ENCODE measurements at places on chromosomes 11 and 22. TPM values are rescaled to one million over a fixed set of nuclear protein-coding genes. Genes with fewer than 3 reads are reported as not detected.

DNA sequence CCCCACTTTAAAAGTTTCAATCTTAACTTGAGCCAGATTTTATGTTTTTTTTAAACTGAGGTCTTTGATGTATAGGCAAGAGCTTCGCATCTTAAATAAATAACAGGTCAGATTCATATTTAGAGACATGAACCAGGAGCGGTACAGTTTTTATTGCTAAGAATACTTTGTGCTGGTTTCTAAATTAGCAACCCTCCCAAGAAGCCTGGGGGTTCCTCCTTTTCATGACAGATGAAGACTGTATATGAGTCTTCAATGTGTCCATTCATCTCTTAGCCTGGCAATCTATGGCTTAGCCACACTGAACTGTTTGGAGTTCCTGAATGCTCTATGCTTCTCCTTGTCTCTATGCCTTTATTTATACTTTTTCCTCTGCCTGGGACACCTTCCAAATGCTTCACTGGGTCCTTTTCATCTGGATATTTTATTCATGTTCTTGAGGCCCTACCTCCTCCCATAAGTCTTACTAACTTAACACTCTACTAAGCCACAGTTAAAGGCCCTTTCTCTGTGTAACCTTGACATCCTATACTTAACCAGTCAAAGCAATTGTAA, 338.6 kb downstream of the INSC start:
- no peaks in the 10 kb centered on the region for H3K27me3 ChIP-seq
- no peak overlapping the region for H3K4me3 ChIP-seq
- no peak for DNase-seq
- H3K4me1 ChIP-seq: no peaks in the 10 kb centered on the region
- no peak overlapping the region for H3K27ac ChIP-seq
- no peaks in the 10 kb centered on the region for H3K36me3 ChIP-seq

DNA sequence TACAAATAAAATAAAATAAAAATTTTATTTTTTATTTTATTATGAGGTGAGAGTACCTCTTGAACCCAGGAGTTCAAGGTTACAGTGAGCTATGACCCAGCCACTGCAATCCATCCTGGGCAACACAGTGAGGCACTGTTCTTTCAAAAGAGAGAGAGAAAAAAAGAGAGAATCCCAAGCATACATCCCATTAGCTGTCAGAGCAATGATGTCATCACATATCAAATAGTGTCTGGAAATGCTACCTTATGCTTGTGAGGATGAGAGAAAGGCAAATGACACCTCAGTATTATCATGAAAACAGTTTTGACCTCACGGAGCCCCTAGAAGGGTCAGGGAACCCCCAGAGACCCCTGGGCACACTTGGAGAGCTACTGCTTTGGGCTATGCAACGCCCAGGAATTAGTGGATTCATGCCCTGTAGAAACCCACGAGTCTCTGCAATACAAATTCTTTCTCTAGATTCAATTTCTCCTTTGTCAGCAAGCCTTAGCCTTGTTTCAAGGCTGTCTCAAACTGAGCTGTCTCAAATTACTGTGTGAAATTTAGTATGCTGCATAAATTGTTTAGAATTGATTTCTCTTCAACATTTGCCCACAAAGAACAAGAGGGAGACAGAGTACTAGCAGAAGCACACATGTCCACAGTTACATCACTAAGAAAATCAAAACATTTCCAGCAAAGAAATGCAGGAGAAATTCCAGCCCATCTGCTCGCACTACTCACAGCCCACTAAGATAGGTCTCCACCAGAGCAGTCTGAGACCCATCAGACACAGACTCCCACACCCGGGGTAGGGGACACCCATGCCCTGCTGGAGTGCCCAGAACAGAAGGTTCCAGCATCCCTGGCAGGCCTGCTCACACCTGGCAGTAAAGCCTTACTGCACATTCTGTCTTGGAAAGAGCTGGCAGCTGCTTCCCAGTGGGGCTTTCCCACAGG, 18.1 kb downstream of the DGCR2 start:
- peaks cover 36% of the 10 kb centered on the region for H3K4me1 ChIP-seq
- H3K27me3 ChIP-seq: no peaks in the 10 kb centered on the region
- no peaks in the 10 kb centered on the region for H3K36me3 ChIP-seq
- no peak for DNase-seq

- DNase-seq: no peak
- H3K27ac ChIP-seq: no peak overlapping the region
- no peaks in the 10 kb centered on the region for H3K4me1 ChIP-seq
- no peaks in the 10 kb centered on the region for H3K27me3 ChIP-seq
These were observed 81.3 kb downstream of the KIRREL3 start for GRCh38 chr11:126919147-126919823.

SCARF2 gene
- 2.6 TPM for total RNA-seq

All from CD4-positive, alpha-beta memory T cell (primary cell).